ENCODE measurements at places on chromosomes 2 and 18. TPM values are rescaled to one million over a fixed set of nuclear protein-coding genes. Genes with fewer than 3 reads are reported as not detected.

GRCh38 chr2:85243101-85244072, 84.4 kb downstream of the TGOLN2 start:
- peak; percentile 31 for DNase-seq

The CFAP65 gene
- polyA plus RNA-seq, result 0.06 TPM

- peak; percentile 34 for DNase-seq
Measured at GRCh38 chr2:182866461-182867406, at the start of gene FRZB. FRZB (minus strand) TSS chr2:182866637; CDS start chr2:182866552, 85 bp downstream.

GRCh38 chr2:71348302-71348701, 16.7 kb downstream of the ZNF638 start:
- DNase-seq, result no peak

DNA sequence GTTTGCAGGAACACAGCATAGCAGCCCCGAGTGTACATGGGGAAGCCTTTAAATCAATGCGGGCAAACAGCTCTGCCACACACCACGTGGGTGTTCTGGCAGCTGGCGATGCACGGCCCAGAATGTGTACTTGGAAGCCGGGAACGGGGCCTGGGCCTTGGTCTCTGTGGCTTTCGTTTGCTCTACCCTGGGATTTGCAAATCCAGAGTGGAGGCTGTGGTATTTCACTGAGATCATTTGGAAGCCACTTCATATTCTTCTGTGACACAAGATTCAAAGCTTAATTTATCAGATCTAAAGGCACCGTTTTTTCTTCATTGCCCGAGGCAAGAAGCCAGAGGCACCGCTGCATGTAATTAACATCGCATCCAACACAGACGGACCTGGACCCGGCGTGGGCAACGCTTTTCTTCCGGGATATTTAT, 246.3 kb upstream of the MYT1L start:
- no peak for DNase-seq

The CHN1 gene
- polyA plus RNA-seq, result 2.0 TPM

The RPRM gene
- not detected for polyA plus RNA-seq

DNA sequence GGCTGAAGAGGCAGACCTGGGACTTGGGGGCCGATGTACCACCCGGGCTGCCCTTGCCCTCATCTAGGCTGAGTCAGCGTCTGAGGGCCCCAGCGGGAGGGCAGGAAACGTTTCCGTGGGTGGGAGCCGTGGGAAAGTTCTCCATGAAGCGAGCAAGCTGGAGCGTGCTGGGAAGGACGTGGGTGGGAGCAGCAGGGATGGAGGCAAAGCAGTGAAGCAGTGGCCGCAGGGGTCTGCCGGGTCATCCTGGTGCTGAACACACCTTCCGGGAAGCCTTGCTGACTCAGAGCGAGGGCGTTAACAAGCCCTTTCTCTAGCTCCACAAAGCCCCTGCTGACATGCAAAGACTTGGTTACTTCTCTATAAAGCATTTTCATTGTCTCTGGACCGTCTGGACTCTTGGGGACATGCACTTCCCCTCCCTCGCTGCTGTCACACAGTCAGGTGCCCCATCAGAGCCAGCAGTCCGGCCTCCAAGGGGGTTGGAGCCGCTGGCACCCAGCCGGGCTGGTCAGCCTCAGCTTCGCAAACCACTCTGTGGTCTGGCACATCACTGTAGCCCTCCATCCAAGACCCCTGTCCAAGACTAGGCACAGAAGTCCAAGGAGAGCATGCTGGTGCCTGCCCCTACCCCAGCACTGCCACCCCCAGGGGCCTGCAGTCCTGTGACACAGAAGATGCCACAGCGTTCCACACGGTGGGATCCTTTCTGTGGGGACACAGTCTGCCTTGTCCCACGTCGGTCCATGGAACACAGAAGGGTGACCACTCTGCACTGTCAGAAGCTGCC, 115.1 kb upstream of the GPC1 start:
- no peak for DNase-seq

Measured in small intestine (tissue), 16 donors.